ENCODE measurements at places on chromosomes 4 and X.

DNA sequence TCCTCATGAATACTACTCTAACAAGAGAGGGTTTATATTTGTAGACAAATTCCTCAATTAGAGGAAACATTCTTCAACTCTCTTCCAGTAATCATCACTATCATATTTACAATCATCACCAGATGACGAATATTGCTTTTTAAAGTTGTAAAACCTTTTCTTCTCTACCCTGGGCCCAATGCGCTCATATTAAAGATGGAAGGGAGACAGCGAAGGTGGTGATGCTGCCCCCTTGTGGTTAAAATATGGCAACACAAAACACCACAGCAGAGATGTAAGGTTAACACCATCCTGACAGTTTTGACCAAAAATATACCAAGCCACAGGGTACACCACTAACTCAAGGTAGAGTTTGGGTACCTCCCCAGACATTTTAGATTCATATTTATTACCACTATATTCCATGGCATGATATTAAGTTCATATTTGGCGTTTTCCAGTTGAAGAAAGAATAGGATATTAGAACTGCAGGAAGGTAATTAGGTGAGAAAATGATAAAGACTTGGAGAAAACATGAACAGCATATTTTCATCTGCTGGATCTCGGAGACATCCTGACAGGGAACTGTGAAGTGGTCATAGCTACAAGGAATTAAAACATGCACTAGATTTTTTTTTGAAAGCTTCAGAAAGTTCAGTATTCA, 72.8 kb downstream of the SLC9A7 start:
- DNase-seq, result peak; percentile 2

DNA sequence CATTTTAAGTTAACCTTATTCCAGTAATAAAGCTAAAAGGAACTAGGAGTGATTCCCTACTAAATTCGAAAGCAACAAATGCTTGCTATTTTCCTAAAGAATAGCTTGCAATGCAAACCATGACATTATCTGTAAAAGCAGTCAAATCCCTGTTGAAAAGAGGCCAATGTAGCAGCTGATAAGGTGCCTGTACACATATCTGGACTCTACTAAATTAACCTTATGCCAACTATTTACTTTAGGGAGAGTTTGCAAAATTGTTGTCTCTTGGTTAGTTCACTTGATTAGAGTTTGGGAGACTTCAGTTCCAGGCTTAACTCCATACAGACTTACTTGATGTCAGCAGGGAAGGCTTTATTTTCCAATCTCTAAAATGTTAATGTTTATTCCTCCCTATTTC, 6.0 kb downstream of the IL13RA2 start:
- DNase-seq, result no peak

- no peak for DNase-seq
Measured at GRCh38 chr4:166594326-166594946, 639.9 kb downstream of the SPOCK3 start.

DNA sequence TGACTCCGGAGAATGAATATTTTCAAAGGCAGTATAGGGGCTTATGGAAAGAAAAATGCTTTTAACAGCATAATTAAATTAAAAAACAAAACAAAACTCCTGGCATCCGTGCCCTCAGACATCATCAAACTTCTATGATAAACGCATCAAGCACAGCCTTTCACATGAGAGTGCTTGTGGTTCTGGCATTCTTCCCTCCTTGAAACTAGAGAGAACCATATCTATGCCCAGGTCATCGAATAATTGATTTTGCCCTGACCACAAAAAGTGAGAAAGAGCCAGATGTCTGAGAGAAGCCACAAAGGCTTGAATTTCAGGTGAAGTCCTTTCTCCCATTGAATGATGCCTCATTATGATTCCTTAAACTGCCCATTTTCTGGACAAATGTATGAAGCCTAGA, 286.8 kb downstream of the CBLL2 start:
- DNase-seq, result no peak

DNA sequence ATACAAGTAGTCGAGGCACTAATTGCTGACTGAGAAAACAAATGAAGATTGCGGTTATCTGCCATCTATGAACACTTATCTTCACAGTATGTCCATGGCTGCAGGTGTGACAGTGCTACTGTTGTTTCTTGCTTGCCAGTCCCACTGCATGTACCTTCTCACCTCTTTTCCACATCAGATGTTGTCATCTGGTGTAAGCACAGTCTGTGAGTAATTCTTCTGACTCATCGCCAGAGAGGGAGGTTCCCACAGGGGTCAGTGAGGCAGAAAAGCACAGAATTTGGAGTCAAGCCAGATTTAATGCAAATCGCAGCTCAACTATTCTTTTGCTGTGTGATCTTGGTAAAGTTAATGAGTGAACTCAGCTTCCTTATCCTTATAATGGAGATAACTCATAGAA, 144.4 kb downstream of the GLRA2 start:
- DNase-seq, result no peak

DNA sequence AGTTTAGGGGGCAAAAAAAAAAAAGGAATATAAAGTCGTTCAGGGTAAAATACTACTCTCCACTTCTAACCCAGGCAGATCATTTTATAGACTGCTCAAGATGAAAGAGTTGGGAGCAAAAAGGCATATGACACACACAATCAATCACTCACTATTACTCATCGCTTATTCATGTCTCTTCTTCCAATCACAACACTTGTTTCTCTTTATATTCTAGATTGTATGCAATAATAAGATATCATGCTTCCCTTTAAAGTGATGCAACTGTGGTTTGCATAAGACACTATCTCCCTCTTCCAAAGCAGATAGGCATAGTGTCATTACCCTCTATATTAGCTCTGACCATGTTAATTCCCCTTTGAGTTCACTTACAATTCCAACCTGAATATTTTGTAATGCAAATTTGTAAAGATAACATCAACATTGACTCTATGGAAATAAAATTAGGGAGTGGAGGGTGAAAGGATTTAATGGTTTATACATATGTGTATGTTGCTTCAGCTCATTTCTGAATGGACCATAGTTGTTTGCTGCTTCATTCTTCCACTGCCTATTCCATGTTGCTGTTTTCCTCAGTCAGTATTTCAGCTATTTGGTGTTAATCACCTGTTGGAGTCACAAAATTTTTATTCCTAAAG, 154.9 kb upstream of the EPHA5 start:
- no peak for DNase-seq

DNA sequence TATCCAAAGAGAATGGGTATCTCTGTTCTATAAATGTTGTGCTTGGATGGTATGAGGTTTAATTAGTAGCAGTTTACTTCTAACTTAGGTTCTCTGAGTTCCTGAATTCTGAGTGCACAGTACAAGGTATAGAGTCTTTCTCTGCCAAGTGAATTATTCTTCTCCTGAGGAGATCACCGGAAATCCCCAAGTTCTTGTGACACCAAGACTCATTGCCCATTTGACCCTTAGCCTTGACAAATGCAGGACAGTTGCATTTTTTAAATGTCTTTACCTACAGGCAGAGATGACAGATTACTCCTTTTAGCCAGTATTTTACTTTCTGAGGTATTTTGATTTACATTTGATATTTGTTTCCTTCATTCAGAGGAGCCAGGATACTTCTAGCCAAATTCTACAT, 72.9 kb downstream of the MAOA start:
- DNase-seq, result no peak

- no peak for DNase-seq
Measured at GRCh38 chr4:69167300-69167699, 47.2 kb downstream of the UGT2B11 start.

DNA sequence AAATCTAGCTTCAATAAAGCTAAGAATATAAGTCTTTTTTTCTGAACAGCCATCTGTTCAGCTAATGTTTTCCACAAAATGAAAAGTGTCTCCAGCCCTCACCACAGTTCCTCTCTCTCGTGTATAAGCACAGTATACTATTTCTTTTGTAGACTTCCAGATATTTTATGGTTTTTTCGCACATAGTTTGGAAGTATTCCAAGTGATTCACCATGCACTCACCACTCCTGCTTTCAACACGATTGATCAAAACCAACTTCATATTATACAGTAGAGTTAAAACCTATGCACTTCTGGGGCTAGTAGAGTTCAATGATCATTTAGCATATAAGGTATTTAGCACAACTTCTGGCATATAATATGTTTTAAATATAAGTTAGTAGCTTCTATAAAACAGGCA, 105.8 kb upstream of the DCAF12L1 start:
- DNase-seq, result no peak

- no peak for DNase-seq
Measured at GRCh38 chr4:163755013-163755412, 260.5 kb downstream of the TMA16 start.

GRCh38 chrX:98350940-98351339, 1467.2 kb downstream of the RPA4 start:
- no peak for DNase-seq

DNA sequence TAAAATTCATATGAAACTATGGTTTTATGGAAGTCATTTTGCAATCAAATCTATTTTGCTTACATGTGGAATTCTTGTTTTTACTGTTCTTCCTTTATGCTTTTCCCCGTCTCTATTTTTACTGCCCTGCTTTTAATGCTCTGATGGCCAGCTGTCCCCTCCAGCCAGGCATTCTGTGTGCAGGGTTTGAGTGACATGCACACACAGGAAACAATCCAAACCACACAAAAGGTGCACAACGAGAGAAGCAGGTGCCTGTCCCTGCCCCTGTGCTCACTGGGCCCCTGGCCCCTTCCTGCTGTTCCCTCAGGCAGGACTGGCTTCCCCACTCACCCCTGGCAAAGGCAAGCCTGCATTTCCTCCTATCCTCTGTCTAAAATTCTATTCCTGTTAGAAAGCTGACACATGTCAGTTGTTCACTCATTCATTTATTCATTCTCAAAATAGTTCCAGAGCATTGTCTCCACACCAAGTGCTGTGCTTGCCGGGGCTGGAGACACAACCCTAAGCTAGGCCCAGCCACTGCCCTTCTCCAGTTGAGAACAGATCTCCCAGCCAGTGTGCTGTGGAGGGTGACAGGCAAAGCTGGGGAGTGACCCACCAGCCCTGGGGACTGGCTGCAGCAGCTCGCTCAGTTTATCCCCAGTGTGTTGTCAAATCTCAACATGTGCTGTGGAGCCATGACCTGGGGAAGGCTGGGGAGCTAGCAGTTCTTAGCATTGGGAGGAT, 346.3 kb downstream of the FBXW7 start:
- DNase-seq, result no peak

GRCh38 chr4:14348506-14348905, 653.8 kb upstream of the CPEB2 start:
- DNase-seq, result no peak

DNA sequence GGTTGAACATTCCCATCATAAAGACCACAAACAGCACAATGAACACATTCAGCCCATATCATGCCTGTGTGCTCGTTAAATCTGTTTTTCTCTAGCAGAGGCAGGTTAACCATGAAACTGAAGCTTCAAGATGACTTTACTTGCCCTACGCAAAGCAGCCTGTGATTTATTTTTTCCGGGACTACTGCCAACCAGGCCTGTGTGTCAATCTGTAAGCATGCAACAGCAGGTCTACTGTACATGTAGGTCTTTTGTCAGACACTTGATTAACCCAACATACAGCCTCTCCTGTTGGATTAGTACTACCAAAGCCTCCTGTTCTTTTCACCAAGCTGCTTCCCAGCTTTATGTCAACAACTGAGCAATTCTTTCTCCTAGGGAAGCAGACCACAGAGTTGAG, 85.5 kb upstream of the ACSL1 start:
- DNase-seq, result no peak

GRCh38 chr4:38860788-38861424, 4.3 kb upstream of the TLR6 start:
- no peak for DNase-seq

DNA sequence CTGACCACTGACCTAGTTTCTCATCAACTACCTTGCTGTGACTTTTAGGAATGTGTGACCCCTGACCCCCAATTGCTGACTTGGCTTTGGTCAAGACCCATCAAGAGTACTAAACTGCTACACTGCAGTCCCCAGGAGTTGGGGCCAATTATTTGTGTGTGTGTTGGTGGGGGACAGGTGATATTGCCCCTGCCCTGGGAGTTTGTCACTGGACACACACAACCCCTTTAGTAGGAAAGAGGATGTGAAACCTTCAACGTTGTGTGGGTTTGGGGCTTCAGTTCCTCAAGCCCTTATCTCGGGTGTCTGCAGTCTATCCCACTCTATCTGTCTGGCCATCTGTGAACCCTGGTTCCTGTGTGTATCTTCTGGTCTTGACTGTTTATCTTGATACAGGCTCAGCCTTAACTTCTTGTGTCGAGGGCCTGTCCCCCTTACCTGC, 6.5 kb downstream of the SASH3 start:
- DNase-seq, result no peak

GRCh38 chr4:1758306-1759121, 34.6 kb upstream of the FGFR3 start:
- no peak for DNase-seq

- DNase-seq, result no peak
Measured at GRCh38 chr4:38056011-38056685, 96.0 kb downstream of the PTTG2 start.

DNA sequence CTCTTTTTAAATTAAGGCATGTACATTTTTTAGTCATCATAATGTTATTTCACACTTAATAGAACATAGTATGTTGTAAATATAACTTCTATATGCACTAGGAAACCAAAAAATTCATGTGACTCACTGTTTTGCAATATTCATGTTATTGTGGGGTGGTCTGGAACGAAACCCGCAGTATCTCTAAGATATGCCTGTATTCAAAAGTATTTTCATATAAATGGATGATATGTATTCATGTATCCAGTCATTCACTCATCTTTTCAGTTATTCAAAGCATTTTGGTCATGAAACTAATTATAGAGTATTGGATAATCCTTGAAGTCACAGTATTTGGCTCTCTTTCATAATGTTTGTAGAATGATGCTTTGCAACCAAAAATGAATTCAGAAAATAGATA, 168.1 kb downstream of the HS6ST2 start:
- DNase-seq, result no peak

DNA sequence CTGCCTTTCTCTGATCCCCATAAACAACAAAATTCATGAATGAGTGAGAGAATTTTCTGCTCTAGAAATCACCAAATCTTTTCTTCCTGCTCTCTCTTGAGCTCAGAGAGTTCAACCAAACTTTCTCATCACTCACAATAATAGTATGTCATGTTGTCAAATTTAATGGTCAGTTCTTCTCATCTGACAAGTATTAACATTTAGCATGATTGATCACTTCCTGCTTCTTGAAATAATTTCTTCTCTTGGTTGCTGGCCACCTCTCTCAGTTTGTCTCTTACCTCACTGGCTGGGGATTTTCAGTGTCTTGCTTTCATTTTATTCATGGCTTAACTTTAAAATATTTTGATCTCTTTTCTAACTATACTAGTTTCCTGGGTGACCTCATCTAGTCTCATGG, 25.5 kb upstream of the FGF5 start:
- DNase-seq, result no peak

DNA sequence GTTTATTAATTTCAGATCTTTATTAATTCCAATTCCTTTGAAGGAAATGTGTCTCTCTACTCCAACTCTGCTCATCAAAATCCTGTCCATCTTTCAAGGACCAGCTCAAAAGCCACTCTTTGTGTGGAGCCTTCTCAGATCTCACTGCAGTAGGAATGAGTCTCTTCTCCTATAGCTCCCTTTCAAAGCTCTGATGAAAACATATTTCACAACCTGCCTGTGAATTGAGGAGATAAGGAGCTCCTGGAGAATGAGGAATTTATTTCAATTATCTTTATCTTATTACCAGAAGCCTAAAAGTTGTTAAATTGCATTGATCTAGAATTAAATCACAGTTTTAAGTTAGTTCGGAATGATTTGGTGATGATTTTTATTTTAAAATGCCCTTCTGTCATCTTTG, 92.6 kb upstream of the TRPC3 start:
- no peak for DNase-seq

GRCh38 chr4:36285784-36286480, 4.5 kb downstream of the DTHD1 start:
- no peak for DNase-seq

GRCh38 chr4:127139788-127140286, 492.9 kb upstream of the INTU start:
- DNase-seq, result no peak

Measured in stimulated activated CD8-positive, alpha-beta memory T cell treated with anti-CD3 and anti-CD28 coated beads, Interleukin-4, amount 100 ng/mL, for 4 hours (primary cell).